ENCODE measurements at places on chromosomes 2 and 18.

DNA sequence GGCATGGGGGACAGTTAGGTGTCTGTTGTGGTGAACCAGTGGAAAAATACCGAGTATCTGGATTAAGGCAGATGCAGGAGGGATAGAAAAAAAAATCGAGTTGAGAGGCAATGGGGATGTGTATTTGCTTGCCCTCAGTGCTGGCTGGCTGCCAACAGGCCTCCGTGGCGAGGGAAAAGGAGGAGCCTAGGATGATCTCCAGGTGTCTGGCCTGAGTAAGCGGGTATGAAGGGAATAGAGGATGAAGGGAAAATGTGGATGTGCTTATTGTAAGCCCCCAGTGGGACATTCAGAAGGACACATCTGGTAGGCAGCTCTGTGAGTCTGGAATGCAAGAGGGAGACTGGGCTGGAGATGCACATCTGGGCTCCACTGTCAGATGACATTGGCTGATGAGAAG, 22.8 kb downstream of the KCNS3 start:
- DNase-seq: no peak

DNA sequence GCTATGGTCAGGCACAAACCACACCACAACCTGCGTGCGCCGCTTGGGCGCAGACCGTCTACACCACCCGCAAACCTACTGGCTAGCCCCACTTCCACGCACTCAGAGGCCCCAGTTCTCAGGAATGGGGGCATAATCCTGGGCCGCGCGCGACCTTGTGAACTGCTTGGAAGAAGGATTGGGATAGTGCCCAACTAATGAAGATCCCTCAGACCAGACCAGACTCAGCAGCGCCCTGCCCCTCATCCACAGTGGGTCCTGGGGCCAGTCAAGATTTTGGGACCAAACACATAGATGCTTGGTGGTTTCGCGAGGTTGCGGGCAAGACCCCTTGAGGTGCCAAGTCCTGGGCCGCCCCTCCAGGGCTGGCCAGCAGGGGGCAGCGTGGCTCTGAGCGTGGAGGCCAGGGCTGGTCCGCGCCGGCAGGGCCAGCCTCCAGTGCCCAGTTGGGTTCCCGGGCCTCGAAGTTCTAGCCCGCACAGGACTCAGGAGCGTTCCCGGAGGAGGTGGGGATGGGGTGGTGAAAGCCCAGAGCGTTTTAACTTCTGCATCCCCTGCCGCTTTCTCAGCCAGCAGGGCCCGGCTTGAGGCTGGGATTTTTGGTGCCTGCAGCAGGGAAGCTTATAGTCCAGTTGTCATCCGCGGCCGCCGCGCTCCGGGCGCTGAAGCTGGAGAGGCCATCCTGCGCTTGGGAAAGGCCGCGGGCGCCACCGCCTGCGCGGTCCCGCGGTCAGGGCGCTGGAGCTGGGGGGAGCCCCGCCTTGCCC, 8.3 kb downstream of the OSR1 start:
- DNase-seq: no peak

- DNase-seq: no peak
Measured at GRCh38 chr2:166472332-166472731, 21.7 kb downstream of the SCN7A start.

DNA sequence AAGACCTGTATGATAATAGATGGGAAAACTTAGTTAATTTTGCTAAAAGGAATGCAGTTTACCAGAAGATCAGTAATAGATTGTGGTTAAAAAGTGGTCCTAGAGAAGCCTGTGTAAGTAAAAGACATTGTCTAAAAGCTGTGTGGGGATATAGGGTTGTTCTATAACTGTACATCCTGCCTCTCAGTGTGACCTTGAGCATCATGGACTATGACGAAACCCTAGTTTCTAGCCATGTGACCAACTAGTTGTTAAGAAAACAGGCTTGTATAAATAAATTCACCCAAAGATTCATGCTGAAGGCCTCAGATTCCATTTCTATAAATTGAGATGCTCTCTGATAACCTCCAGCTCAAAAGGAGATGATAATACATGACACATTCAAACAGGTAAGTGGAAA, 160.7 kb downstream of the IKZF2 start:
- DNase-seq: no peak

DNA sequence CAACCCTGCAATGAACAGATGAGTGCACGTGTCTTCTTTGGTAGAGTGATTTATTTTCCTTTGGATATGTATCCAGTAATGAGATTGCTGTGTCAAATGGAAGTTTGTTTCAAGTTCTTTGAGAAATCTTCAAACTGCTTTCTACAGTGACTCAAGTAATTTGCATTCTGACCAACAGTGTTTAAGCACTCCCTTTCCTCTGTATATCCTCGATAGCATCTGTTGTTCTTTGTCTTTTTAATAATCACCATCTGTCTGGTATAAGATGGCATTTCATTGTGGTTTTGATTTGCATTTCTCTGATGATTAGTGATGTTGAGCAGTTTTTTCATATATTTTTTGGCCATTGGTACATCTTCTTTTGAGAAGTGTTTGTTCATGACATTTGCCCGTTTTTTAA, 1608.3 kb upstream of the ZEB2 start:
- DNase-seq: no peak
